Activated CD8-positive, alpha-beta memory T cell treated with anti-CD3 and anti-CD28 coated beads, Interleukin-2, amount 10 ng/mL, durations not matched to agents 7 days and 5 days (primary cell): ENCODE measurements at places on chromosomes 12 and 14. TPM values are rescaled to one million over a fixed set of nuclear protein-coding genes. Genes with fewer than 3 reads are reported as not detected.

The ARHGEF25 gene
- total RNA-seq = 0.70 TPM

The COL2A1 gene
- total RNA-seq = 0.33 TPM

The CD69 gene
- 76.0 TPM for total RNA-seq

The CLEC6A gene
- not detected for total RNA-seq

The KRT3 gene
- not detected for total RNA-seq

The OR4E2 gene
- not detected for total RNA-seq

The LRTM2 gene
- total RNA-seq = not detected

The PNP gene
- total RNA-seq = 173 TPM

The SLCO1C1 gene
- total RNA-seq = not detected

The KRT78 gene
- not detected for total RNA-seq

The TMTC1 gene
- total RNA-seq = 0.07 TPM

The SCN8A gene
- total RNA-seq = 1.3 TPM

The NKX2-1 gene
- not detected for total RNA-seq
